Activated CD4-positive, alpha-beta memory T cell treated with anti-CD3 and anti-CD28 coated beads, Interleukin-2, amount 10 ng/mL, durations not matched to agents 7 days and 5 days (primary cell): ENCODE measurements at places on chromosomes 7 and 10. TPM values are rescaled to one million over a fixed set of nuclear protein-coding genes. Genes with fewer than 3 reads are reported as not detected.

- no peak for DNase-seq
Measured at GRCh38 chr7:94062372-94062771, 58.2 kb upstream of the BET1 start.

The COL26A1 gene
- total RNA-seq, result not detected

DNA sequence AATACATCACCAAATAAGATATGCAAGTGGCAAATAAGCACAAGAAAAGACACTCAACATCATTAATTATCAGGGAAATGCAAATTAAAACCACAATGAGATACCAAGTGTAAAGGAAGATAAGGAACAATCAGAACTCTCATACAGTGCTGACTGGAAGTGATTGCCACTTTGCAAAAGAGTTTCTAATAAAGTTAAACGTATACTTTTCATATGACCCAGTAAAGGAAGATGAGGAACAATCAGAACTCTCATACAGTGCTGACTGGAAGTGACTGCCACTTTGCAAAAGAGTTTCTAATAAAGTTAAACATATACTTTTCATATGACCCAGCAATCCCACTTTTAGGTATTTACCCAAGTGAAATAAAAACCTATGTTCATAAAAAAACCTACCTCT is 12.2 kb upstream of the JMJD1C start:
- DNase-seq, result no peak

The SRRT gene
- 202 TPM for total RNA-seq
